Activated T-cell treated with anti-CD3 and anti-CD28 coated beads, Interleukin-2, amount 50 U/mL, for 4 hours (primary cell): ENCODE measurements at places on chromosomes 6 and 20.

GRCh38 chr6:113351173-113351834 is 505.8 kb upstream of the MARCKS start:
- DNase-seq, result no peak

GRCh38 chr6:166515072-166515810 is 71.2 kb downstream of the RAMACL start:
- peak; percentile 50 for DNase-seq

- no peak for DNase-seq
These were observed 11.5 kb upstream of the CDKN1A start for GRCh38 chr6:36666826-36667591.

- no peak for DNase-seq
These were observed 7.5 kb upstream of the CD164 start for GRCh38 chr6:109389650-109390274.

DNA sequence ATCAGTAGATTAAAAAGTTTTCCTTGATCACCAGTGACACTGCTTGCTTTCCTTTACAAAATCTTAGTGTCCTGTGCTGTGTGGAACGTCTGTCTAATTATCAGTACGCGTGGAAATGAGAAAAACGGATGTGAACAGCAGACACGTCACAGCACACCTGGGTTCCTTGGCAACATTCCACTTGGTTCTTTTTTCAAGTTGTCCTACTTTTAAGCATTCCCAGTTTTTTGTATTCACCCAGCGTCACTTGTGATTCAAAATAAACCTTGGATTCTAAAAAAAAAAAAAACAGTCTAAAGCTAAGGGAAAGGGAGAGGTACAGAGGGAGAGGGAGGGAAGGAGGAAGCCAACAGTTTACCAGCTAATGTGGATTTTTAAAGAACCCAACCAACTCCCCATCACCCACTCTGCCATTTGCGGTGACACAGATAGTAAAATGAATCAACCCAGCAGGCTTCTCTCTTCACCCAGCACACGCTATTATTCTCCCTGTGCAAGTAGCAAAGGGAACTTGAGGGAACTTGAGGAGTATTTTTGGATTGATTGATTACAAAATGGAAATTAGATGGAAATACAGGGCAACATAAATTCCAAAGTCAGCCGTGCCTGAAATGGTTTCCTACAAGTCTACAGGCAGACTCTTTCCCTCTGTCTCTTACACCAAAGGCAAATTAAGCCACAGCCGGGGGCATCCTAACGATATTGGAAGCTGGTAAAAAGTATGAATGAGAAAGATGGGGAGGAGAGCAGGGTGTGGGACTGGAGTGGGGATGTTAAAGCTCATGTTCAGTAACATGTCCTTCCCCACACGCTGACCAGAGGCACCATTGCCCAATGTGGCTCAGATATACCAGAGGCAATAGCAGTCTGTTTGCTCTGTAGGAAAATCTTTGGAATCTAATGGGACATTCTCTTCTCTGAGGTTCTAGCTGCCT is 129.8 kb downstream of the SASH1 start:
- DNase-seq, result no peak

- DNase-seq, result no peak
These were observed 133.5 kb downstream of the GPX5 start for GRCh38 chr6:28659250-28659566.

DNA sequence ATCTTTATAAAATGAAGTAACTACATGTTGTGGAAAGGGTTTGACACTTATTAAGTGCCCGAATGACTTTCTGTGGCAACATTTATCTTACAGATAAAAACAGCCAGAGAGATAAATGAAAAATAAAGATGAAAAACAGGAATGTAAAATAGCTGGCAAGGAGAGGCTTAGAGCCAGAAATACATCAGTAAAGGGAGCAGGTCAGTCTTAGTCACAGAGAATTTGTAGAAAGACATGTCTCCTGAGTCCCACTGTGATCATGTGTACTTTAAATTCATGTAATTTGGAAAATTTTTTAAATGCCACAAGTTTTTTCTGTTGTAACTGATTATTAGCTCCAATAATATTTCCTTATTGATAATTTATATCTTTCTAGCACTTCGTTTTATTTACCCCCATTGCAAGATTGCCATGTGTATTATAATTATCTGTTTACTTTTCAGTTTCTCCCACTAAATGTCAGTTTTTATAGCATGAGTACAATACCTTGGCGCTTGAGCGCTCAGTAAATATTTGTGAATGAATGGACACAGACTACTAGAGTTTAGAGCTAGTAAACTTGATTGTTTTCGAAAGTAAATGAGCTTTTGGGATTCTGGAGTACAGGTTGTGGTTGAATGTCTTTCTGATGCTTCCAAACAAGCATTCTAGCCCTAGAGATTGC is 15.2 kb downstream of the TAB2 start:
- DNase-seq, result no peak

DNA sequence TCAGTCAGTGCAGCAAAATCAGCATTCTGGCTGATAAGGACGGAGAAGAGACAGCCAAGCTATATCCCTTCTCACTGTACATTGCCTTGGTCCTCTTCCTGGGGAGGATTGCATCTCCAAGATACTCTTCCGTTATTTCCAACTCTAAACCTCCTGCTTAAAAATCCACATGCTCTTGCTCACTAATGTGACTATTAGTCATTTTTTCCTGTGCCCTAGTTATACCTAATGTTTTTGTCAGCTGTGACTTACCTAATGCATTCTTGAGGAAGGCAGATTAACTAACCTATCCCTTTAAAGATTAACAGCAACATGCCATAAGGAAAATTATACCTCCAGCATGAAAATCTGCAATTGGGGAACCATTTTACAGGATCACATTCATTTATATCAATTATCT is 317.6 kb downstream of the BTBD9 start:
- DNase-seq, result no peak

- no peak for DNase-seq
These were observed 609 bp downstream of the L3MBTL1 start for GRCh38 chr20:43508106-43508505.

GRCh38 chr6:143427109-143427817 is 23.2 kb downstream of the ADAT2 start:
- peak; percentile 68 for DNase-seq
